DMS153 (cell line): ENCODE measurements at places on chromosomes 3 and 15.

DNA sequence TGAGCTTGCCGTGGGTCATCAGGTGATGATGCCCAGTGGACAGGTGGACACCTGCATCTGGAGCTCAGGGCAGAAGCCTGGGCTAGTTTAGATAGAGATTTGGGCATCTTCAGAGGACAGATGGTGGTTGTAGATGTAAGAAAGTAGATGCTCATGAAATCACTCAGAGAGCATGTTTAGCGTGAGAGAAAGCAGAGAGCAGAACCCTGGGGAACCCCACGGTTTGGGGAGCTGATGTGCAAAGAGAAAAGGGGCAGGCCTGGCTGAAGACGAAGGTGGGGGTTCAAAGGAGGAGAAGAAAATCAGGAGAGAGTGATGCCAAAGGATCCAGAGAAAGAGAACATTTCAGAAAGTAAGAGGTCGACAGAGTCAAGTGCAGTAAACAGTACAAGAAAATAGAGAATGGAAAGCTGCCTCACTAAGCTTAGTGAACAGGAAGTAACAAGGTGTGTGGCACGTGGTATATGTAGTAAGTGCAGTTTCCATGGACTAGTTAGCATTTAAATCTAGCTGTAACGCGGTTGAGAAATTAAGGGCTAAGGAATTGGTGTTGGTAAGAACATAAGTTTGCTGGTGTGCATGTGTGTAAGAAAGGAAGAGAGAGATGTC, 13.5 kb downstream of the TIGIT start:
- no peak for DNase-seq

- no peak for DNase-seq
Observed at GRCh38 chr15:78201281-78202190, 32.8 kb downstream of the ACSBG1 start.

- DNase-seq: no peak
Observed at GRCh38 chr15:50277370-50277769, 11.8 kb upstream of the HDC start.

DNA sequence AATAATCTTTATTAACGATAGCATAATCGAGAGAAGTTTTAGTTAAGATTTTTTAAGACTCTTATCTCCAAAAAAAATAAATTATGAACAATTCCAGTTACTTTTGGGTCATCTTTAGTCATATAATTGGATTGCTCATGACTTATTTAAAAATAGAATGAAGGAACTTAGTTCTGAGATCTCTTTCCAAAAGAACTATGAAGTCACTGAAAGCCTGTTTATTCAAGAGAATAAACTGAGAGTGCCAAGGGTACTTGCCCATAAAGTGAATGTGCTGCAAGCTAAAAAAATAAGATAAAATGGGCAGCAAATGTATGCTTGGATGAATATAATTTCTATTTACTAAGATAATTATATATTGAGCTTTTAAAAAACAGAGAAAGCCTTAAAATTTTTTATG, 176.5 kb upstream of the PLSCR5 start:
- no peak for DNase-seq

DNA sequence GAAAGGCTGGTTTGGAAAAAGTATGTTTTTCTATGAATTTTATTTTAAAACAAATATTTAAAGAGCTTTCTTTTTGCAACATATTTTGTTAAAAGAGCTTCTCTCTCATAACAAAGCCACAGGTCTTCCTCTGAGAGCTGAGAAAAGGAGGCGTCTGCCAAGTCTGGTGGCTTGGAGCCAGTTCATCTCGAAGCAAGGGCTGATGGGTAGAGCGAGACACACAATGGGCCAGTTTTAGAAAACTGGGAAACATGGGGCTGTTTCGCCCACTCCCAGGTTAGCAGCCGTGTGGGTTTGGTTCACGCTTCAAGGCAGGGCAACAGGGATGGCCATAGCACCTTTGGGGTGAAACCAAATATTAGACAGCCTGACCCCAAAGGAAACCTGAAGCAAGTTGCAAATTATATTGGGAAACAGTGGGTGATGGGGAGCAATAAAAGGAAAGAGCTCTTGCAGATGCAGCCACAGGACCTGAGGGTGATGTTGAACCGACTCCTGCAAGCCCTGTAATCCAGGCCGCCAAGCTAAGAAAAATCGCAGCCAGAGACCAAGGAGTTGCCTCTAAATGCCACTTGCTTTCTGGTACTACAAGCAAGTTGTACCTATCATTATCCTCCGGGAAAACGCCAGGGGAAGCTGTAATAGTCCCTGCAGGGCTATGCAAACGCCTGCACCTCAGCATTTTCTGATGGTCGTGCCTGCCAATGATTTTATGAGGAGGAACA, 88.4 kb upstream of the GALNT15 start:
- DNase-seq: no peak

GRCh38 chr3:114365909-114366308, 72.1 kb downstream of the TIGIT start:
- no peak for DNase-seq

DNA sequence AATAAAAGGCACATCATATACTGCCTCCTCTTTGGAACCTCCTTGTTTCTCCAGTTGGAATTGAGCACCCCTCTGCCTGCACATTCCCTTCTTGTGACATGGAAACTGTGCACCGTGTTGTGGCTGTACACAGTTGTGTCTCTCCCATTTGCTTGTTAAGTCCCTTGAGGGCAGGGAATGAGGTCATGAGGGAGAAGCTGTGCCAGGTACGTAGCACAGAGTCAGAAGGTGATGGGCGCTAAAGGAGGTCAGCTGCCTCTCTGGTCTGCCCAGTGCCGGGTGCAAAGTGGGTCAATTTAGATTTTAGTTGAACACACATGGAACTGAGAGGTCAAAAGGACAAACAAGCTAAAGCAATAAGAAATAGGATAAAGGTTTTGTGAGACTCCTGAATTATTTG, 124.4 kb downstream of the FAM43A start:
- no peak for DNase-seq

GRCh38 chr15:62404194-62404985, 239.3 kb upstream of the C2CD4B start:
- no peak for DNase-seq
